ENCODE measurements at places on chromosomes 13 and 19.

DNA sequence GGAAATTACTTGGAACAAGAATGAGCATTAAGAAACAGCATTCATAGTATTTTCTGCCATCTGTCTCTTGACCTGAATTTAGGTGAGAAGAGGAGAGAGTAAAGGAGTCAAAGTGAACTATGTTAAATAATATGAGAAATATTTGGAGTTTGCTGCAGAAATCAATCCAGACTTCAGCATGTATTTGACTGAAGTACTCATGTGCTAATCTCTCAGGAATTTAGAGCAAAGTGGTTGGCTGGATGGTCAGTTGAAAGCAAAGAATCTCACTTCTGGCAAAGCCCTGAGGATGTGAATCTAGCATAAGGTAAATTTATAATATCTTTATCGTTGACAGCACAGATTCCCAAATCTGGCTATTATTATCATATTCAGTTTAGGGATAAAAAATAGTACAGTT is 394.3 kb downstream of the PCDH17 start:
- DNase-seq = no peak

DNA sequence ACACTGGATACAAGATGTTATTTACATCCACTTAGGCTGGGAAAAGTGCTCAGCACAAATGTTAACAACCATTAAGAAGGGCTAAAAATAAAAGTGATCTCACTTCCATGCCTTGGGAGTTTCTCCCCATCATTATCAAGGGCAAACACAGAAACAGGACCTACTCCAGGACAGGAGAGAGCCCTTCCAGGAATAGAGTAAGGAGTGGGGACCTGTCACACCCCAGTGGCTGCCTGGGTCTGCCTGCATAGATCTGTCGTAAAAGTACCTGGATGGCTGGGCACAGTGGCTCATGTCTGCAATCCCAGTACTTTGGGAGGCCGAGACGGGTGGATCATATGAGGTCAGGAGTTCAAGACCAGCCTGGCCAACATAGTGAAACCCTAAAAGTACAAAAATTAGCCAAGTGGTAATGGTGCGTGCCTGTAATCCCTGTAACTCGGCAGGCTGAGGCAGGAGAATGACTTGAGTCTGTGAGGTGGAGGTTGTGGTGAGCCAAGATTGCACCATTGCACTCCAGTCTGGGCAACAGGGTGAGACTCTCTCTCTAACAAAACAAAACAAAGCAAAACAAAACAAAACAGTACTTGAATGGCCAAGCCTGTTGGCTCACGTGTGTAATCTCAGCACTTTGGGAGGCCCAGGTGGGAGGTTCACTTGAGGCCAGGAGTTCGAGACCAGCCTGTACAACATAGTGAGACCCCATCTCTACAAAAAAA is 5.6 kb downstream of the ATP8A2 start:
- DNase-seq = no peak

DNA sequence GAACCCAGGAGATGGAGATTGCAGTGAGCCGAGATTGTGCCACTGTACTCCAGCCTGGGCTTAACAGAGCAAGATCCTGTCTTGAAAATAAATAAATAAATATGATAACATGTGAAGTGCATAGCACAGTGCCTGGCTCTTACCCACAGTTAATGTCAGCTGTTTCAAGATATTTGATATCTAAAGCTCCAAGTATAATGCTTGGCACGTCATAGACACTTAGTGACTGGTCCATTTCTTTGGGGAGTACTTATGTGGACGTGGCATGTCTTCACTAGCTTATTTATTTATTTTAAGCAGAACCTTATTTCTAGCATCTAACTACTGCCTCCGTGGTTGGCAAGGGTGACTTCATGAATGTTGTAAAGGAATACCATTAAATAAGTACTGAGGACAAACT is 18.8 kb downstream of the GARRE1 start:
- DNase-seq = no peak

- DNase-seq = no peak
Observed at GRCh38 chr19:29735829-29736228, 20.8 kb upstream of the C19orf12 start.

GRCh38 chr13:24742977-24743376 is 21.0 kb upstream of the RNF17 start:
- DNase-seq = no peak

DNA sequence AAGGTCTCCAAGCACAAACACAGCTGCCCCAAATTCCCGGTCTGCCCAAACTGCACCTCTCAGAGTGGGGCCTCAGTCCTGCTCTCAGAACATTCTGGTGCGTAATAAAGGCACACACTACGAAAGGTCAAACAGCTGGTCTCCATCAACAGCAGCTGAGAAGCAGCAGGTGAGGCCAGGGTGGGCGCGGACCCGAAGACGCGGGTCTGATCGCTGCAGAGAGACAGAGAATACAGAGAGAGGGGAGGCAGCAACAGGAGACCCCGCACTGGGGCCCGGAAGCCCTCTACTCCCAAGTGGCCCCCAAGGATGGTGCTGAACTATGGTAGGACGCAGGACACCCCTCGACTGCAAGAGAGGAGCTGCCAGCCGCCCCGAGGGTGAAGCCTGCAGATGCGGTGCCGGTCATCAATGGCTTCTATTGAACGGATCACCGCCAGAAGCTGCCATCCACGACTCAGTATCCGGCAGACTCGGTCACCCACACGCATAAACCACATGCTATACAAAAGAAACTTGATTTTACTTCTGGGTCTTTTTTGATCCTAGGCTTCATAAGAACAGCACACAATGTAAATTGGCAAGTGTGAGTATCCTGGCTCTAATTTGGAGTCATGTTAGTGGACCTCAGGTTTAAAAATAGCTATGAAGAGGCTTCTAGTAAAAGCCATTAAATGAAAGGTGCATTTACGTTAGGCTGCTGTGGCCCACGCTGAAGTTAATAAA is 33.4 kb downstream of the STK24 start:
- no peak for DNase-seq

- no peak for DNase-seq
Observed at GRCh38 chr19:56148096-56148495, 7.0 kb downstream of the ZNF444 start.

DNA sequence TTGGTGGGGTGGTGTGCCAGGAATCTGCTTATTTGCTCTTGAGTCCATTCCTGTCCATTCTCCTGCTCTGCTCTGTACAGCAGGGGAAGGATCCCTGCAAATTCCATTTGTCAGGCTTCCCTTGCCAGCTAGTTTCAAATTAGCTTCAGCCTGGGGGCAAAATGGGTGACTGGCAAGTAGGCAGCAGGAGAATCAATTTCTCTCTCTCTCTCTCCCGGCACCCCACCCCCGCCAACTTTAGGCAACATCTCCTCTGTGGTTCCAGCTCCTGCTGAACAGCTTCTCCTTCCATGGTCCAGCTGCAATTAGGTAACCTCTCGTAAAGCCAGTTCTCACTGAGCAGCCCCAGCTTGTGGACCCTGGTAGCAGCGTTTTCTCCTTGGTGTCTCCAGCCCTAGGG is 6.7 kb upstream of the MYCBP2 start:
- DNase-seq = no peak

GRCh38 chr13:92682832-92683517 is 543.6 kb upstream of the GPC6 start:
- DNase-seq = no peak

- DNase-seq = no peak
Observed at GRCh38 chr19:7242601-7243258, 51.5 kb downstream of the INSR start.

GRCh38 chr13:33004511-33004910 is 11.7 kb upstream of the KL start:
- no peak for DNase-seq

DNA sequence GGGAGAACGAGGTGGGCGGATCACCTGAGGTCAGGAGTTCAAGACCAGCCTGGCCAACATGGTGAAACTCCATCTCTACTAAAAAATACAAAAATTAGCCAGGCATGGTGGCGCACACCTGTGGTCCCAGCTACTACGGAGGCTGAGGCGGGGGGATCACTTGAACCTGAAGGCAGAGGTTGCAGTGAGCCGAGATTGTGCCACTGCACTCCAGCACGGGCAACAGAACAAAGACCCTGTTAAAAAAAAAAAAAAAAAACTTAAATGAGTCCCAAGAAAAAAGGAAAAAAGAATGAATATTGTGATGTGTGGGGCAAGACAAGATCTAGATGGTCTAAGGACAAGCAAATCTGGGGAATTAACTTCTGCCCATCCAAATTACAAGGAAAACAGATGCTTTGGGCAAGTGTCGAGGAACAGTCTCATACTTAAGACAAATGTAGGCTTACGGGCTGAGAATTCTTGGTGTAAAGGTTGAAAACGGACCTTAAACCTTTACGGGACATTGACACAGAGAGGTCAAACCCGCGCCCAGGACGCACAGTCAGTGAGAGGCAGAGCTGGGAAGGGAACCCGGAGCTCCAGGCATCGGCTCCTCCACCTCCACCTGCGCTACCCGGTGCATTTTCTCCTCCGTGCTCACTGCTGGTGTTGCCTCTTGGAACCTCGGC is 656 bp upstream of the ZNF324 start:
- DNase-seq = no peak

- no peak for DNase-seq
Observed at GRCh38 chr19:3003046-3003445, 25.7 kb downstream of the TLE6 start.
